LoVo (cell line): ENCODE measurements at places on chromosomes 3 and 15.
A peak's percentile ranks its signal among the peaks of the same experiment; 100 is the strongest.

DNA sequence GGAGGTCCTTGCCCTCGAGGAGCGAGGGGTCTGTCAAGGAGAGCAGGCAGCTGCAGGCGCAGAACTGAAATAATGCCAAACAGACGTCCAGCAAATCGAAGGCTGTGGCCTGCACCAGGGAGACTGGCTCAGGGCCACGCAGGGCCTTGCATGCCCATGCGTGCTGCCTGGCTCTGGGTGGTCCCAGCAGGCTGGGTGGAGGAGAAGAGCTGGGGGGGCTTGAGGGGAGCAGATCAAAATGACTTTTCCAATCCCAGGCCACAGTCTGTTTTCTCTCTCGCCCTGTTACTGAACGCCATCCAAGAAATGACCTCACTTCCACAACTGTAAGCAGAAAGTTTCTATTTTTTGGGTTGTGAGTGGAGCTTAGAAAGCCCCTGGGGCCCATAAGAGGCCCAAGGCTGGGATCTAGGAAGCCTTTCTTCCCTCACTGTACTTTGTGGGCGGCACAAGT lies 96.9 kb upstream of the RPL32 start:
- DNase-seq = no peak

GRCh38 chr3:17473761-17474160 lies 268.7 kb downstream of the TBC1D5 start:
- DNase-seq = no peak

- DNase-seq = no peak
Observed at GRCh38 chr3:151357463-151357850, 27.1 kb downstream of the P2RY12 start.

- DNase-seq = no peak
Observed at GRCh38 chr3:30341851-30342250, 264.6 kb upstream of the TGFBR2 start.

DNA sequence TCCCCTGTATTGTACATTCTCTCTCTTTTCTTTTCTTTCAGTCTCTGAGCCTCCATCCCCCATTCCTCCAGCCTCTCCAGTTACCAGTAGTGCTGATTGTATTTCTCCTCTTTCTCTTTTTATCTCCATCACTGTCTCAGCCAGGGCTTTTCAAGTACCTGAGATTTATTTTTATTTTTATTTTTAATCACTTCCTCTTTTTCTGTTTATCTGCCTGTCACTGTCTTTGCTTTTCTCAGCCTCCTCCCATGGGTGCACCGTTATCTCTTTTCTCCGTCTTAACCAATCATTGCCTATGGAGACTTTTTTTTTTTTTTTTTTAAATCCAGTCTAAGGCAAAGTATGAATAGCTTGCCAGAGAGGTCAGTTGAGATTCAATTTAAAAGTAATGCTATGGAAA lies 359.3 kb downstream of the GAP43 start:
- DNase-seq = no peak

- peak; percentile 25 for DNase-seq
Observed at GRCh38 chr3:66195347-66195783, 25.4 kb upstream of the SLC25A26 start.

DNA sequence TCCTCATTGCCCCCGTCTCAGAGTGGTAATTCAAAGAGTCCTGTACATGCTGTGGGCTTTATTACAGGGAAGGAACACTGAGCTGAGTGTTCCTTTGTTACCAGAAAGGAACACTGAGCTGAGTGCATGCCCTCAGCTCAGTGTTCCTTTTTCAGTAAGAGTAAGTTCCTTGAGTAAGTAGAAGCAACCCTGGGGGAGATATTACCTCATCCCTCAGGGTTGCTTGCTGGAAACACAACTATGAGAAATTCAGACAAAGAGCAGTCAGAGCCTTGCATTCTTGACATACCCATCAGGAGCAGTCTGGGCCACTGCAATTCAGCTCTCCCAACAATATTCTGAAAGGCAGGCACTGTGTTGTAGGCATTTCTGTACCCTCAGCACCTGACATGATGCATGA lies 17.0 kb downstream of the CHRM5 start:
- DNase-seq = no peak

DNA sequence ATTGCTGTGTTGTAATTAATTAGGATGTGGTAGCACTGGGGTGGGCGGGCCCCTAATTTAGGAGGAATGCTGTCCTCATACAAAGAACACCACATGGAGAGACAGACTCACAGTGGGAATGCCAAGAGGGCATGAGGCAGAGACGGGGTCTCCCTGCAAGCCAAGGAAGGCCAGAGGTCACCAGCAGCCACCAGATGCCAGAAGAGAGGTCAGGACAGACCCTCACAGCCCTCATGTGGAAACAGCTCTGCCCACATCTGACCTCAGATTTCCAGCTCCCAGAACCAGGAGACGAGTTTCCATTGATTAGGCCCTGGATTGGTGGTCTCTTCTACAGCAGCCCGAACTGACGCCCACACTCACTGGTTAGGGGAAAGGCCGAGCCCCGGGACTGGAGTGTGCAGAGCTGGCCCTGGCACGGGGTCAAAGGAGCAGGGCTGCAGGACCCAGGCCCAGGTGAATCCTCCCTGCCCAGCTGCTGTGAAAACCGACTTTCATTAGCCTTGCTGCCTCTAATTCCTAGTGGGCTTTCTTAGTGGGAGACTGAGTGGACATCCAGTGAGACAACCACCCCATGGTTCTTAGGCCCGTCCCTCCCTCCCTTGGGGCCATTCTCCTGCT lies 43.0 kb upstream of the SLC41A3 start:
- DNase-seq = no peak

- DNase-seq = no peak
Observed at GRCh38 chr3:69833591-69833990, 94.3 kb downstream of the MITF start.

DNA sequence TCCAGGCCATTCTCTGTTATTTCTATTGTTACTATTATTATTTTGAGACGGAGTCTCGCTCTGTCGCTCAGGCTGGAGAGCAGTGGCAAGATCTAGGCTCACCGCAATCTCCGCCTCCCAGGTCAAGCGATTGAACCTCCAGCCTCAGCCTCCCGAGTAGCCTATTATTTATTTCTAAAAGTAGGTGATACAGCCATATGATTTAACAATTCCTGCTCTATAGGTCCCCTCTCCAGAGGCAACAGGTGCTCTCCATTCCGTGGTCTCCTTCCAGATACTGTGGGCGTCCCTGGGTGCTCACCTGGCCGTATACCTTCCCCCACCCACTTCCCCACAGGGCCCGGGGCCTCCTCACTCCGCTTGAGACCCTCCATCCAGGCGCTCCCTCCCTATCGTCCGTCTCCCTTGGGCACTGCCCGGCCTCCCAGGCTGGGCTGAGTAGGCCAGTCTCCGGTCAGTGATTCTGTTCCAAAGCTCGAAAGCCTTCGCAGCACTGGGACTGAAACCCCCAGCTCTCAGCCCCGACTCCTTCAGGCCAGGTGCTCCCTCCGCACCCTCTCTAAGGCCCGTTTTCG lies 708 bp upstream of the PTPN23 start:
- DNase-seq = no peak

- no peak for DNase-seq
Observed at GRCh38 chr15:35618260-35619188, 72.6 kb upstream of the DPH6 start.
